GM23338 (cell line): ENCODE measurements at places on chromosomes 7 and 10.

DNA sequence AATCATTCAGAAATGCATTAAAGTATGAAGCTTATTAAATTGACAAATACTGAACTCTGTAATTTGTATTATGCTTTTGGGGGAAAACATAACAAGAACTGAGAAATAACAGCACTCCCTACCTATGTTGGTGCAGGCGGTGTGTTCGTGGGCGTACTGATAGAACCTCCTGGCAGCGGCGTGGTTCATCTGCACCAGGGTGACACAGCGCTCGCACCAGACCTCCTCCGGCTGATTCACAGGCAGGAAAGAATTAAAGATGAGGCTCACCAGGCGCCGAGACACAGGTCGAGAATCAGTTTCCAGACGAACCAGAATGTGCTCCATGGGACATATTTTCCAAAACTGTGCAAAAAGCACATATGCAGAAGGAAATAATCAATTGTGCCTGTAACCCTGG lies 40.2 kb downstream of the NCAPG2 start:
- no peak overlapping the region for H3K4me3 ChIP-seq
- no peaks in the 10 kb centered on the region for H3K27me3 ChIP-seq
- no peaks in the 10 kb centered on the region for H3K4me1 ChIP-seq
- DNase-seq: no peak

DNA sequence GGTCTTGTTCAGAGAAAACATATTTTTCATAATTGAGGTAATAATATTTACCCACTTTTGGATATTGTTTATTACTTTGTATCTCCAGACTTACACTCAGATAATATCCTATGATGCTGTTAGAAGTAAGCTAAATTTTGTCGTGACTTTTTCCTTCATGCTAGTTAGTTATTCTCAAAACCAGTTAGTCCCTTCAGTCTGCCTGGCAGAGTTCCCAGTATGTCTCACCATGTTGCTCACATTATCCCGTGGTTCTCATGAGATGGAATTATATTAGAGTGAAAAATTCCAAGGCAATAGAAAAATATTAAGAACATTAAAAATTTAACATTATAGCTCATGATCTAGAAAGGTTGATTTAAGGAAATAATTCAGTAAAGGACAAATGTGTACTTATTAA lies 81.5 kb upstream of the SMIM30 start:
- no peak overlapping the region for H3K27ac ChIP-seq
- H3K4me3 ChIP-seq: no peak overlapping the region
- no peak for DNase-seq
- H3K27me3 ChIP-seq: no peaks in the 10 kb centered on the region
- no peaks in the 10 kb centered on the region for H3K36me3 ChIP-seq
- no peaks in the 10 kb centered on the region for H3K4me1 ChIP-seq

GRCh38 chr10:69952821-69953221 lies 99.8 kb upstream of the MACROH2A2 start:
- peaks cover 11% of the 10 kb centered on the region for H3K4me1 ChIP-seq
- no peaks in the 10 kb centered on the region for H3K36me3 ChIP-seq
- no peak overlapping the region for H3K4me3 ChIP-seq

- H3K4me1 ChIP-seq: peaks cover 12% of the 10 kb centered on the region; the same call in 1 of the 2 replicates
- peak; percentile 58 for DNase-seq
- H3K27ac ChIP-seq: peak overlapping the region; percentile 100
- no peaks in the 10 kb centered on the region for H3K36me3 ChIP-seq
These were observed 1.4 kb downstream of the DNAJB12 start for GRCh38 chr10:72353028-72353964.

GRCh38 chr10:621981-622740 lies 67.3 kb downstream of the DIP2C start:
- H3K27ac ChIP-seq: no peak overlapping the region
- no peak for DNase-seq
- no peaks in the 10 kb centered on the region for H3K36me3 ChIP-seq
- no peak overlapping the region for H3K4me3 ChIP-seq
